ENCODE measurements at places on chromosomes 1 and 21.

GRCh38 chr1:46130606-46131005 is 1.8 kb downstream of the PIK3R3 start:
- DNase-seq = no peak
- peaks cover 15% of the 10 kb centered on the region for H3K4me1 ChIP-seq
- peaks cover 26% of the 10 kb centered on the region for H3K36me3 ChIP-seq
- no peak overlapping the region for H3K27ac ChIP-seq
- peak overlapping the region; percentile 75 for H3K4me3 ChIP-seq

- no peak overlapping the region for H3K4me3 ChIP-seq
- H3K27me3 ChIP-seq = no peaks in the 10 kb centered on the region
- H3K36me3 ChIP-seq = peaks cover 11% of the 10 kb centered on the region
- no peaks in the 10 kb centered on the region for H3K4me1 ChIP-seq
Observed at GRCh38 chr1:25477448-25478034, 46.8 kb downstream of the MACO1 start.

- peaks cover 4% of the 10 kb centered on the region for H3K4me1 ChIP-seq
- no peak for DNase-seq
- no peaks in the 10 kb centered on the region for H3K27me3 ChIP-seq
- no peak overlapping the region for H3K4me3 ChIP-seq
- H3K36me3 ChIP-seq = no peaks in the 10 kb centered on the region
Observed at GRCh38 chr1:42340093-42340492, 5.1 kb upstream of the FOXJ3 start.

DNA sequence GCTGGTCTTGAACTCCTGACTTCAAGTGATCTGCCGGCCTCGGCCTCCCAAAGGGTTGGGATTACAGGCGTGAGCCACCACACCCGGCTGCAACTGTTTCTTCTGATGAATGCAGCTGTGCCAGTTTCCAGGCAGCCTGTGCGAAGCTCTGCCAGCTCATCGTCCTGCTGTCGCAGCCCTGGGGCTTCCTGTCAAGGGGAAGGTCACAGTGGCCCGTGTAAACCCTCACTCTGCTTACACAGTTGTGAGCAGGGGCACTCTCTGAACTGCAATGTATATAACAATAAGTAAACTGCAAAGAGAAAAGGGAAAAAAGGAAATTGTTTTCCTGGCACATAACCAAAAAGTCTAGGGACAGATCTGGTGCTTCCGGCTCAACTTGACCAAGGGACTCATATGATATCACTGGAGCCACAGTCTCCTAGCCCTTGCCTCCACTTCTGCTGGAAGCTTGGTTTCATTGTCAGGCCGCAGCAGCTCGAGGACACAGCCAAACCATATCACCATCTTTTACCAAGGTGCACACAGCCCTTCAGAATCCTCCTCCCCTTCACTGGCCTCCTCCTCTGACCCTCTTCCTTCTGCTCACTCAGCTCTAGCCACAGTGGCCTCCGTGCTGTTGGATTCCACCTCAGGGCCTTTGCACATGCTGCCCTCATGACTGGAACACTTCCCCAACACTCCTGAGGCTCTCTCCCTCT is 22.8 kb upstream of the LBR start:
- H3K27me3 ChIP-seq = no peaks in the 10 kb centered on the region
- H3K4me3 ChIP-seq = no peak overlapping the region
- H3K36me3 ChIP-seq = no peaks in the 10 kb centered on the region
- no peak overlapping the region for H3K27ac ChIP-seq
- H3K4me1 ChIP-seq = peaks cover 15% of the 10 kb centered on the region

DNA sequence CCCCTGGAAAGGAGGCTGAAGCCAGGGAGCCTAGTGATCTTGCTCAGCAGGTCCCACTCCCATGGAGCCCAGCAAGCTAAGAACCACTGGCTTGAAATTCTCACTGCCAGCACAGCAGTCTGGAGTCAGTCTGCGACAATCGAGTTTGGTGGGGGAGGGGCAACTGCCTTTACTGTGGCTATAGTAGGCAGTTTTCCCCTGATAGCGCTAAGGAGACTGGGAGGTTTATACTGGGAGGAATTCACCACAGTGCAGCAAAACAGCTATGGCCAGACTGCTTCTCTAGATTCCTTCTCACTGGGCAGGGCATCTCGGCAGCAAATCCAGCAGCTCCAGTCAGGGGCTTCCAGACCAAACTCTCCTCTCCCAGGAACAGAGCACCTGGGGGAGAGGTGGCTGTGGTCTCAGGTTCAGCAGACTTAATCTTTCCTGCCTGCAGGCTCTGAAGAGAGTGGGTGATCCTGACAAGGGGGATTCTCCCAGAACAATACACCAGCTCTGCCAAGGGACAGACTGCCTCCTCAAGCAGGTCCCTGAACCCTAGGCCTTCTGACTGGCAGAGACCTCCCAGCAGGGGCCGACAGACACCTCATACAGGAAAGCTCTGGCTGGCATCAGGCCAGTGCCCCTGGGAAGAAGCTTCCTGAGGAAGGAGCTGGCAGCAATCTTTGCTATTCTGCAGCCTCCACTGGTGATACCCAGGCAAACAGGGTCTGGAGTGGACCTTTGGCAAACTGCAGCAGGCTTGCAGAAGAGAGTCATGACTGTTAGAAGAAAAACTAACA is 548.5 kb upstream of the NEGR1 start:
- DNase-seq = no peak
- H3K4me1 ChIP-seq = no peaks in the 10 kb centered on the region
- H3K27me3 ChIP-seq = no peaks in the 10 kb centered on the region
- no peak overlapping the region for H3K4me3 ChIP-seq
- no peak overlapping the region for H3K27ac ChIP-seq
- no peaks in the 10 kb centered on the region for H3K36me3 ChIP-seq

- no peak overlapping the region for H3K4me3 ChIP-seq
- peaks cover 7% of the 10 kb centered on the region for H3K36me3 ChIP-seq
- H3K27me3 ChIP-seq = no peaks in the 10 kb centered on the region
- no peaks in the 10 kb centered on the region for H3K4me1 ChIP-seq
- no peak overlapping the region for H3K27ac ChIP-seq
- no peak for DNase-seq
Observed at GRCh38 chr1:44941424-44942324, 44.7 kb downstream of the EIF2B3 start.

DNA sequence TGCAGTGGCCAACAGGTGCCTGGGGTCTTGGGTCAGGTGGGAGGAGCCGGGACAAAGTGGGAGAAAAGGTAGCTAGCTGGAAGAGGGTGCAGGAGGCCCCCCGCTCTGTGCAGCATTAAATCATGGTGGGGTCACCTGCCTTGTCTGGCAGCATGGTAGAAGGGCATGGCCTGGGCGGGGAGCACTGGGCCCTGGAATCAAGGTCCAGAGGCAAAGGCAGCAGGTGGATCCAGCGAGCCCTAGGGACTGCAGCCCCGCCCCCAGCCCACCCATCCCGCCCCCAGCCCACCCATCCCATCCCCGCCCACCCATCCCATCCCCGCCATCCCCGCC is 16.7 kb upstream of the TTLL10 start:
- no peaks in the 10 kb centered on the region for H3K27me3 ChIP-seq
- H3K36me3 ChIP-seq = no peaks in the 10 kb centered on the region
- no peak for DNase-seq
- H3K4me3 ChIP-seq = no peak overlapping the region
- no peak overlapping the region for H3K27ac ChIP-seq

DNA sequence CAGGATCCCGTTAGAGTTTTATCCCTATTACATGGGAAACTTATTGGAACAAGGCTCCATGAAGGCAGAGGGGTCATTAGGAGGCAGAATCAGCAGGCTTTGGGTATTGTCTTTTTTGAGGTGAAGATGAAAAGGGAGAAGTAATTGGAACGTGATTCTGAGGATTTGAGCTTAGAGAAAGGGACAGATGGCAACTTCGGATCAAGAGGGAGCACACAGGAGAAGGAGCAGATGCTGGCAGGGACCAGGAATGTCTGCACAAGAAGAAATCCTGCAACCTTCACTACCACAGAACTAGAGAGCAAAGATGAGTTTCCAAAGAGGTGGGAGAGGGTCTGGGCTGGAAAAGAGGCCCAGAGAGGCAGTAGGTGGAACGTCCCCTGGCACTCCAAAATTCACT is 202.8 kb downstream of the RRAGC start:
- no peaks in the 10 kb centered on the region for H3K4me1 ChIP-seq
- no peak for DNase-seq
- H3K4me3 ChIP-seq = no peak overlapping the region
- no peaks in the 10 kb centered on the region for H3K27me3 ChIP-seq

- H3K36me3 ChIP-seq = no peaks in the 10 kb centered on the region
- H3K27me3 ChIP-seq = no peaks in the 10 kb centered on the region
- H3K4me1 ChIP-seq = no peaks in the 10 kb centered on the region
- no peak for DNase-seq
- no peak overlapping the region for H3K4me3 ChIP-seq
Observed at GRCh38 chr21:26587736-26588201, 14.7 kb upstream of the CYYR1 start.
